ENCODE measurements at places on chromosomes 1 and 21.

GRCh38 chr1:15680561-15681348, 3.4 kb upstream of the PLEKHM2 start:
- no peak for DNase-seq

DNA sequence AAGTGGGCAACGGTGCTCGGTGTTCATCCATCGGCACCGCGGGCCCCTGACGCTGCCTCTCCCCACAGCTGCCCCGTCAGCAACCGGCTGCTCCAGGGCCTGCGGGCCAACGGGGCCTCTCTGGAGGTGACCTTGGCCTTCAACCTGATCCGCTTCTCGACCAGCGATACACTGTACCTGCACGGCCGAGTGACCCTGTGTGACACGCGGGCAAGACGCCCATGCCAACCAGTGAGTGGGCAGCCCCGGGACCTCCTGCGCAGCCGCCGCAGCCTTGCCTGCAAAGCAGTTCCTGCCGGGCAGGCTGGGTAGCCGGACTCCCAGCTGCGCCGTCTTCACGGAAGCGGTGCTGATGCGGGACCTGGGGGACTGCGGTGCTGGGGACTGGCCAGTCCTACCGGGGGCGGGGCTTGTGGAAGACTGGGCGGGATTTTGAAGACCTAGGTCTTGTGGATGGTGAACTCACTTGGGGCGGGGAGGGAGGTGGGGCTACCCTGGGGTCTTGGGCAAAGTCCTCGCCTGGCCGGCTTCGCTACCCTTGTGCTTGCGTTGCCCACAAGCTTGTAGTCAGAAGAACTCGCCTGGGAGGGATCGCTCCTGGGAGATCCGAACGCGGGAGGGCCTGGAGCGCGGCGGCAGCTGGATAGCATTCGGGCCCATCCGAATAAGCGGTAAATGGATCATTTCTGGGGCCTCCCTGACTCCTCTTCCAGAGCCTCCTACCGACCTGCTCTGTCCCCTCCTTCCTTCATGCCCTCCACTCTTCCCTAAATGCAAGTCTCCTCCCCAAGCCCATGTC, 8.8 kb upstream of the CEP85 start:
- peak; percentile 19 for DNase-seq

DNA sequence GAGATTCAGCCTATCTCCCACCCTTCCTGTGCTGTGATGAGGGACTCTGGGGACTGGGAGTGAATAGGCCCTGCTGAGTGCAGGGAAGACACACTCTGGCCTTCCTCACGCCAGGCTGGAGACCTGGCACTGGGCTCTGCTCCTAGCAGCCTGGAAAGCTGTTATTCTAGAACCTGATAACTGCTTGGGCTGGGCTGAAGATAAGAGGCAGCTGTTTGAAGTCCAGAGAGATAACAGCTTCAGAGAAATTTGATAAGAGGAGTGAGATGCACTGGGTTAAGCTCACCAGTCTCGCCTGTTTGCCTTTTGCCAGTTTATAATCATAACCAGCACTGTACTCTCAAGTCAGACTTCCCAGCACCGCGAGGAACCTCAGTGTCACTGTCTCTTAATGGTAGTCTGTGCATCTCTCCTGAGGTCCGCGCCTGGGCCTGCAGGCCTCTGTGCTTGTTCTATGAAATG, 46.6 kb upstream of the GPR37L1 start:
- DNase-seq: no peak

DNA sequence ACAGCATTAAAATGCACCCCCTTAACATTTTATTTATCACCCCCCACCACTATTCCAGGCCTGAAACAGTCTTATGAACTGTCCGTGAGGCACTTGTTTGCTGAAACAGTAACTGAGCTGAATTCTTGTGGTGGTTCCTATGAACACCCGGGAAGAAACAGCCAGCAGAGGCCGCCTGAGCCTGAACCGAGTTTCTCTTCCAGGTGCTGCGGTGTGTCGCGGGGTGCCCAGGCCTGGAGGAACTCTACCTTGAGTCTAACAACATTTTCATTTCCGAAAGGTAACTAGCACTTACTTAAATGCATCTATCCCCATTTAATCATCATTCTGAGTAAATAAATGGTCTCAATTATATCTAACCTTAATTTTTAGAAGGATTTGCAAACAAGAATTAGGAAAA, 66.8 kb downstream of the TBCE start:
- DNase-seq: no peak

GRCh38 chr1:234731569-234732085, 121.6 kb upstream of the IRF2BP2 start:
- DNase-seq: no peak

Measured in T-helper 22 cell (primary cell).